ENCODE measurements at places on chromosomes 5 and 9. TPM values are rescaled to one million over a fixed set of nuclear protein-coding genes. Genes with fewer than 3 reads are reported as not detected.

DNA sequence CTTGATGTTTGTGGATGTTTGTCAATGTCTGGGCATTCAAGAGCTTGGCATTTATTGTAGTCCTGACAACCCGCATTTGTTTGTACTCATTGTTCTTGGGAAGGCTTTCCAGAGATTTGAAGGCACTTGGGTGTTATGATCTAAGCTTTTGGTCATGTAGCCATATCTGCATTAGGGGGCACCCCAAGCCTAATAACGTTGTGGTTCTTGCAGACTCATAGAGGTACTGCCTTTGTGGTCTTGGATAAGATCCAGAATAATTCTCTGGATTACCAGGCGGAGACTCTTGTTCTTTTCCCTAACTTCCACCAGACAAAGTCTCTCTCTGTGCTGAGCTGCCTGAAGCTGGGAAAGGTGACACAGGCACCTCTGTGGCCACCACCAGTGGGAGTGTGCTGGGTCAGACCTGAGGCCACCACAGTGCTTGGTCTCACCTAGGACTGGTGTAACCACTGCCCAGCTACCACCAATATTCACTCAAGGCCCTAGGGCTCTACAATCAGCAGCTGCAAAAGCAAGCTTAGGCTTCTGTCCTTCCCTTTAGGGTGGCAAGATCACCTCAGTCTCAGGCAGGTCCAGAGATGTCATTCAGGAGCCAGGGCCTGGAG is 144.4 kb upstream of the TAS2R1 start:
- peak; percentile 43 for DNase-seq

DNA sequence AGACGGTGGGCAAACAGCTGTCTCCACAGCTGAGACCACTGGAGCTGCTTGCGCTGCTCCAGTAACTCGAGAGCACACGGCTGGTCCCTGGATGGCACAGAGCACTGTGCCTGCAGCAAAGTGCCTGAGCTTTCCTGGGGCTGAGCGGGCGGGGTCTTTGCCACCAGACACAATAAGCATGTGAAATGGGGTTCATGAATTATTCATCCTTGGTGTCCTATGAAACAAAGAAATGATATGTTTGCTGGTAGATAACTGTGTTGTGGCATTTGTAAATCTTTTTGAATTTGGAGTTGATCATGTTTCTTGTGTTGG is 151.7 kb upstream of the MPDZ start:
- DNase-seq = no peak

PCDH12 gene
- total RNA-seq = 0.07 TPM

DNA sequence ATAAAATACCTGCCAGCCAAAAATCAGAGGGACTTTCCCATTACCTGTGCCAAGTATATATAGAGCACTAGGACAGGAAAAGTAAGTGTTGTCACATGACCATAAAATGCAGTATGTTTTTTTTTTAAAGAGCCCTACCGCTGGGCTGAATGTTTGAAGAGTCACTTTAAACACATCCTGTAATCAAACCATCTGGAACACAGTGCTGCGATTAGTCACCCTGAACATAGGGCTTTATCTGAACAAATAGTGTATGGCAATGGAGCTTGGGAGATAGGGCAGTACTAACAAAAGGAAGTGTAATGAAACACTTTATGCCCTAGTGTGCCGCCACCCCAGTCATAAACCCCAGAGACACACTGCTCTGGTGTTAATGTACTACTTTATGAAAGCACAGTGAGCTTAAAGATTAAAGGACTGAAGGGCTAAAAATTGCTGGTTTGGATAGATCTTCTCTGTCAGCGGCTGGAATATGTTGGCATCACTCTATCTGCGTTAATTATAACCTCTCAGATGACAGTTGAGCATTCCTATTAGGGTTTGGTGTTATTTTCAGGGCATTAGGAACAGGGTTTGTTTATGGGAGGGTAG is 90.4 kb downstream of the ZNF608 start:
- peak; percentile 95 for DNase-seq

DNA sequence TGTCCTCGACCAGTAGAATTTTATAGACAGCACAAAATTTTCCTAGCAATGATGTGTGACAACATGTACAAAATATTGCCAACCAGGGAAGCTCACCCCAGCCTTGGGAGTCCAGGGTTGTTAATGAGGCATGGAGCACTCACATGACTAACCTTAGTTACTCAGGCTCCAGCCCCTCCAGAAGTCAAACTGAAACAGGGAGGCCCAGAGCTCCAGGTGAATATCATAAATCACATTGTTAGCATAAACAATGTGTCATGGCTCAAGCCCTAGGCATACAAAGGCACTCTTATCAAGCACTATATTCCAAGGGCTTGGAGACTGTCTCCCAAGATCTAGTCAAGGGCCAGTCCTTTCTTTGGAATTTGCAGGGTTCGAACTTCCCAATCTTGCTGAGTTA is 44.4 kb downstream of the TNFAIP8 start:
- peak; percentile 79 for DNase-seq

GRCh38 chr5:127517110-127517479 is 345 bp upstream of the PRRC1 start:
- peak; percentile 5 for DNase-seq

- no peak for DNase-seq
Observed at GRCh38 chr9:93030642-93031628, 27.6 kb upstream of the SUSD3 start.

DNA sequence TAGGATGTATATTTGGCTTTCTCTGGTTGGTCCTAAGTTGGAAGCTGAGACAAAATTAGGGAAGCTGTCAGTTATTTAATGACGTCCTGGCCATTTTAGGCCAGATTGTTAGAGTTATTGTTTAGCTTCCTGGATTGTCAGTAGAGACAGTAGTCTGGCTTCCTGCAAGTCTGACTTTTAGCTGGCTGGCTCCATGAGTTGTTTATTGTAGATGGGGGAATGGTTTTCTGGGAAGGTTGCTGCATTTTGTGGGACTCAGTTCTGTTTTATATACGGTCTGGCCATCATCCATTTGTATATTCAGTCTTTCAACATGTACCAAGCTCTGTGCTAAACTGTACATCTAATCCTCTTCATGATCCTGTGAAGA is 68.3 kb downstream of the SGCD start:
- DNase-seq = no peak

CEP78 gene
- 27.1 TPM for total RNA-seq

- no peak for DNase-seq
Observed at GRCh38 chr5:87650284-87650683, 237.6 kb upstream of the CCNH start.

GRCh38 chr5:35129276-35129675 is 81.5 kb upstream of the AGXT2 start:
- peak; percentile 44 for DNase-seq

BARHL1 gene
- not detected for total RNA-seq

FGF18 gene
- not detected for total RNA-seq

ABCA1 gene
- 24.5 TPM for total RNA-seq

DNA sequence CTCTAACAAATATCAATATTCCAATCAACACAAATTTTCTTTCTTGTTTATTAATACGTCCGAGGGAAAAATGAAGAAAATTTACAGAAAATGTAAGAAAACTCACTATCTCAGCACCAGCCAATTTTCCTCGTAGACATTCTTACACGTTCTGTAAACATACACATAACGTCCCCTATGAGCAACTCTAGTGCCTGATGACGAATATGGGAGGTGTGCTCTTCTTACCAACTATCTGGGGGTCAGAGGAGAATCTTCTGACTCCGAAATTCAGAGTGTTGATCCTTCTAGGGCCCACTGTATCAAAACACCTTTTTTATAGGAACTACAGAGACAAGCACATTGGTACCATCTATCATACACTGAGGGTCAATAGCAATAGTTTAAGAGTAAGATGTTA is 198.7 kb downstream of the GAPVD1 start:
- no peak for DNase-seq

GRCh38 chr5:103808464-103809106 is 246.0 kb upstream of the NUDT12 start:
- peak; percentile 42 for DNase-seq

FBP2 gene
- total RNA-seq = not detected

SH3PXD2B gene
- 20.9 TPM for total RNA-seq

CDKN2B-AS1 gene
- total RNA-seq = 0.71 TPM

NOXA1 gene
- total RNA-seq = 0.88 TPM

DNA sequence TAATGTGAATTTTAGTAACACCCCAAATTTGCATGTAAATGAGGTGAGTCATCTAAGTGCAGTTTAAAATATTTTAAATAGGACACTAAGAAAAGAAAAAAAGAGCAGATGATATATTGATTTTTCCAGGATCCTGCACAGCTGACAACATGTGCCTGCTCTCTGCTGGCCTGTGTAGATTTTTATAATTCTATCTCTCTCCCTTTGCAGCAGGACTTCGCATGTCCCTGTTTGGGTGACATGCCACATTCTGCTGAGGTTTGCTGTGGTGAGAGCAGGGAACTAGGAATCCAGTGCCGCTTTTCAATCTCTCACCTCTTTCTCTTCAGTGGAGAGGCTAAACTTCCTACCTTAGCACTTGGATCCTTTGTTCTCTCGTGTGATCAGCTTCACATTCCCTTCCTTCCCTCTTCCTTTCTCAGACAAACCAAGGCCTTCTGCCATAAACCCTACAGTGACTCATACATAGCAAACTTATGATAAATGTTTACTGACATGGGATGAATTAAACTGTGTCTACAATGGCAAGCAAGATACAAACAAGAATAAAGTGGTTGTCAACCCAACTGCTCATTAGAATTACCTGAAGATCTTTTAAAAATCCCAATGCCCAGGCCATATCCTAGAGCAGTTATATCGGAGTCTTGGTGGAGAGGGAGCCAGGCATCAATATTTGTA is 198.8 kb upstream of the EFNA5 start:
- DNase-seq = peak; percentile 69

- no peak for DNase-seq
Observed at GRCh38 chr5:148398698-148399121, 15.0 kb downstream of the FBXO38 start.

HAVCR2 gene
- not detected for total RNA-seq

DNA sequence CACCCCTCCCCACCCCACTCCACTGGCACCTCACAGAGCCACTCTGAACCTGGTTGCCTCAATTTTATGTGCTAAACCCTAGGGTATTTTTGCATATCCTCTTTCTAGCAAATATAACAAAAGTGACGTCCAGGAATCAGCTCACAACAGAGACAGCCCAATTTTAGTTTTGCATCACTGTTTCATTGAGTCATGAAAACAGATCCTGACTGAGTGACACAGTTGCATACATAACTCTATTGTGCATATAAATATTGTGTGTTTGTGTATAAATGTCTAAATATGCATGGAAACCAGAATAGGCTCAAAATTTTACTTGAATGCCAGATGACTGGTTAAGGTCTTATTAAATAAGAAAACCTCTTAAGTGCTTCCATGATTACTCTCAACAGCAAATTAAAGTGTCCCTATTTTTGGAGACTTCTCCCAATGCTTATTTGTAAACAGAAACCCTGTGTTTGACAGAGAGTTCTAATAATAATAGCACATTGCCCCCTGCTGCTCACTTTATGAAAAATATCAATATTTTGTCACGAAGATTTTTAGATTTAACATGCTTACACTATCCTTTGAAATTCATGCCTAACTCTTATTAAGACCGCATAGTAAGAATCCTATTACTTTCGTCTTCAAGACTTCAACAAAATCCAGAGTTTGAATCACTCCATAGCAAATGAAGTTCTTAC is 75.5 kb upstream of the PRRC1 start:
- no peak for DNase-seq

- DNase-seq = no peak
Observed at GRCh38 chr9:84514421-84514820, 155.1 kb upstream of the NTRK2 start.
